LHCN-M2 (cell line): ENCODE measurements at places on chromosomes 16 and 17.

DNA sequence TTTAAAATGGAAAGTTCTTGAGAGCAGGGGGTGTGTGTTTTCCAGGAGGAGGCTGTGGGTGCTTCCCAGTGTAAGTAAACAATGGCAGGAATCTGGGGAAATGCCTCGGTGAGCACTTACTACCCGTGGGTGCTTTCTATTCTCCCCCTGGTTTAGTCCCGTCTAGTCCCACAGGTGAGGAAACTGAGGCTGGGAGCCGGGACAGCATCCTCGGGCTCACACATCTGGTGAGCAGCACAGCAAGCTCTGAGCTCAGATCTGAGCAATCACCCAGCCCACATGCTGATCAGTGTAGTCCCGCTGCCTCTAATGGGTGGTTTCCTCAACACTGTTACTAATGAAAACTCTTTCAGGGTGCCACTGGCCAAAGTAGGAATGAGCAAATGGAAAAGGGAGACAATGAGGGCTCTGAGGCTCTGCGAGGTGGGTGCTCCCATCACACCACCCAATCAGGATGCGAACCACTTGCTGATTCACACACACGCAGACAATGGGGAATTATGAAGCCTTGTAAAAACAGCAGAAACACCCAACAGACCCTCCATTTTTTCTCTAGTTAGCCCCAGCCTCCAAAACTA is 202.6 kb downstream of the PARN start:
- no peak for DNase-seq

- DNase-seq = no peak
These were observed 8.1 kb downstream of the NFE2L1 start for GRCh38 chr17:48056246-48056745.

DNA sequence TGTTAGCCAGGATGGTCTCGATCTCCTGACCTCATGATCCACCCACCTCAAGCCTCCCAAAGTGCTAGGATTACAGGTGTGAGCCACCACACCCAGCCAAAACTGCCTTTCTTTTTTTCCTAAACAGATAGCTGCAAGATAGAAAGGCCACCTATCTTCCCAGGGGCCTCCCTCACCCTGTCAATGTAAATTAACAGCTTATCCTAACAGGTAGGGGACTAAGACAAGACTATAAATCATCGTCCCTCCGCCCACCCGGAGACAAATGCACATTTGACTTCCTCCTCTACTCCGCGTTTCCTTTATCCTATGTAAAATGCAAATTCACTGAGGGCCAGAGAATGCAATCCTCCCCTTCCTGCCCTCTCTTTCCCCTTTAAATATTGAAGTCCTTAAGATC is 71.4 kb downstream of the MARF1 start:
- DNase-seq = no peak

- no peak for DNase-seq
These were observed 105.2 kb downstream of the PRKCB start for GRCh38 chr16:23941025-23941424.

- no peak for DNase-seq
These were observed 9.5 kb upstream of the PAM16 start for GRCh38 chr16:4360538-4361021.

- DNase-seq = peak; percentile 81
These were observed 122.2 kb downstream of the CCDC182 start for GRCh38 chr17:57622683-57623433.

DNA sequence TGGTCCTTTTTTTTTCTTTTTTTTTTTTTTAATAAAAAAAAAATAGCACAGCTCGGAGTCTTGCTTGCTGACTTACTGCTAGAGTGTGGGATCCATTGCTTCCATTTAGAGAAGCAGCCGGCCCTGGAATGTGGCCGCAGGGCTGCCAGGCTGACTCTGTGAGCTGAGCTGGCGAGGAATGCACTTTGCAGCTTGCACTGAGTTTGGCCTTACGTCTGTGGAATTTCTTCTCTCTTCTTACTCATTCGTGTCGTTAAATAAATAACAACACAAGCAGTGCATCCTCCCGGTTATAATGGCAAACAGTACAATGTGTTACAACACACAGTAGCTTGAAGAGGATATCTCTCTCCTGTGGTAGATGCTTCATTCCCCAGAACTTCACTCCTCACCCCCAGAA is 69.2 kb downstream of the PRKCB start:
- no peak for DNase-seq
